T follicular helper cell (primary cell): ENCODE measurements at places on chromosomes 5 and 9.
A peak's percentile ranks its signal among the peaks of the same experiment; 100 is the strongest.

GRCh38 chr9:122445155-122445749, 32.5 kb downstream of the OR1J1 start:
- no peak for DNase-seq

- no peak for DNase-seq
These were observed 242.4 kb downstream of the MED10 start for GRCh38 chr5:6135977-6136376.

GRCh38 chr5:134864707-134865106, 9.5 kb upstream of the TXNDC15 start:
- no peak for DNase-seq

- DNase-seq = no peak
These were observed 116.6 kb downstream of the KLHL3 start for GRCh38 chr5:137619191-137619870.

DNA sequence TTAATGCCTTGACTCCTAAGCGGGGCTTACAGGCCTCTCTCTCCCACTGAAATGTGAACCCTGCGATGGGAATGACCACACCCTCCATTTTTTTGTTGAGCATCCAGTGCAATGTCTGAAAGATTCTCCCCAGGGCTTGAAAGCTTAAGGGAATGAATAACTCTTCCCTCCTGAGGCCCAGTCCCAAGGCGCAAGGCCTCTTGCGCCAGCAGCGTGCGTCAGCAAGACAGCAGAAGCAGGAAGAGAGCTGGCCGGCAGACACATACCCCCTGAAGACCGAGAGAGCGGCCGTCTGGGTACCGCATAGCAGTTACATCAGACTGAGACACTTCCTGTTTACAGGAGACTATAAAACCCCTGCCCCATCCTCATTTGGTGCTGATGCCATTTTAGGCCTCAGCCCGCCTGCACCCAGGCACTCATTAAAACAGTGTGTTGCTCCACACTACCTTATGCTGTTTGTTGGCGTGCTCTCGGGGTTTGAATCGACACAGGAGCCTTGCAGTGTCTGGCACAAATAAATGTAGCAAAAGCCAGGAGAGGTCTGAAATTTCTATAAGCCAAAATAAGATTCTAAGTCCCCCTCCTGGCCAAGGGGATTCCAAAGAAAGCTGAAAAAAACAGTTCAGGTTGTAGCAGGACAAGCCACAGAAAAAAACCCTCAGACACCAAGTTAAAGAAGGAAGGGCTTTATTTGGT, 62.3 kb downstream of the GDNF start:
- DNase-seq = no peak

DNA sequence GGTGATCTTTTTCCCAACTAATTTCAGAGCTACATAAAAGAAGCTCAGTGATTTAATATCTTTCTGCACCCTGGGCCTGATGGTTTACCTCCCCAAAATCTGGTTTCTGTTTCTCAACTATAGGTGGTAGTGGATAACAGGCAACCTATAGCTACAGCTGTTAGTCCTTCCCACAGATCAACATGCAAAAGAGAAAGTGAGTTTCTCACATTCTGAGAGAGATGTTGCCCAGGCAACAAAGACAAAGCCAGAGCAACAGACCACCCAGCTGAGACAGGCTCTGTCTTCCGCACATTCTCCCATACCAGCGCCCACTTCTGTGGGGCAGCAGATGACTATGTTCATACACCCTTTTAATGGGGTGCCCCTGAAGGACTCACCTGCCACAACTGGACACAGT, 40.7 kb upstream of the PPP2R2B start:
- no peak for DNase-seq

DNA sequence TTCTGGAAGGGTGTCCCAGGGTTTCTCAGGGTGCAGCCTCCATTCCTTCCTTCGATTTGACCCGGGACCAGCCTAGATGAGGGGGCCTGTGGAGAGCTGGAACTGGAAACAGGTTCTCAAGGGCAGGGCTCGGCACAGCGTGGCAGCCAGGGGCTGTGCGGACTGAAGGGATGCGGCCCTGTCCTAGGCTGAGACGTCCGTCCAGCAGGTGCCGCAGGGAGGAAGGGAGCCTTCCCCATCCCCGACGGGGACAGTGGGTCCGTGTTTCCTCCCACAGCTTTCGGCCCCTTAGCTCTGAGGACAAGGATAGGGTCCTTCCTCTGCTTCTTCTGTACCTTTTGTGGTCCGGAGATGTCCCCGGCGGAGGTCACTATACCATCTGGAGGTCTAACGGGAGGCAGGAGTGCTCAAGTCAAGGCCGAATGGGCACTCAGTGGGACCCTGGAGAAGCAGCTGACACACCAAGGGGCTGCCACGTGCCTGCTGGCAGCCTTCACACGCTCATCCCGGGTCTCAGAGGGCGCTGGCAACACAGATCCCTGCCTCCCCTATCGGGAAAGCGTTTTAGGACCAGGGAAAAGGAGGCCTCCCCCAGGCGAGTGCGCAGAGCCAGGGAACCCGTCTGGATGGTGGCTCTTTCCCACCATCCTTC, 49.9 kb downstream of the USP20 start:
- no peak for DNase-seq

DNA sequence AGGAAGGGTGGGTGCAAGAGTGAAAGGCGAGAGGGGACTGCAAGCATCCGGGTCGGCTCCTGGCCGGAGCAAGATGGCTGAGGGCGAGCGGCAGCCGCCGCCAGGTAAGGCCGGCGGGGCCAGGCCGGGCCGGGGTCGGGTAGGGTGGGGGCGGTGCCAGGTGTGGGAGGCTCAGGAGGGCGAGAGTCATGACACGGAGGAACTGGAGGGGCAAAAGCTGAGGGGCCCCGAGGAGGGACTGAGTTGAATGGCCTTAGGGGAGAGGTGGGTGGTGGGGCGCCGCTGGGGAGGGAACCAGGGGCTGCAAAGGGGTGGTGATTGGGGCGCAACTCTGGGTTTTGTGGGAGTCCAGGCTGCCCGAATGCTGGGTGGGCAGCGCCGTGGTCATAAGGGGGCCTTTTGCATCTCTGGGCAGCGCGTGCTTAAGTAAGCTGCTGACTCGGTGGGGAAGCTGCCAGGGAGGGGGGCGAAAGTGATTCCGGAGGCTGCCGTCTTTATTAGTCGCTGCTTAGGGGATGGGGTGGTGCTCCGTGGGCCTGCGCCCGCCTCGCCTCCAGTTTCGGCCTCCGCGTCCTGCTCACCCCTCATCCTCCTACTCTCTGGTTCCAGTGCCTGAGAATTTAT, 425 bp downstream of the PTPA start:
- no peak for DNase-seq

GRCh38 chr5:9358961-9359685, 186.8 kb downstream of the SEMA5A start:
- no peak for DNase-seq

DNA sequence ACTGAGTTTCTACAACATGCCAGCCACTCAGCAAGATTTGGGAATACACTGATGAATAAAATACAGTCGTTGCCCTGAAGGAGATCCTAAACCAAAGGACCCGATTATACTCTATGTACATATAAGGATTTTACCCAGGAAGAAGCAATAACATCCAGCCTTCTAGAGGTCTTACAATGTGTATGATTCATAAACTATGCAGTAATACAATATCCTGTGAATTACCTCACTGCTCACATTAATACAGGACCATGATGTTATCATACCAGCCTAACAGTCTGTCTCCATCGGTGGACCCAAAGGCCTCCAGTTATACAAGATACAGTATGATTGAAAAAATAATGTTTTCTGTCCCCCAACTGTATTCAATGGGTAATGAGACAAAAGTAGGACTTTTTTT, 310.5 kb upstream of the TRPM3 start:
- DNase-seq = no peak

- DNase-seq = no peak
These were observed 158.0 kb downstream of the MAPKAP1 start for GRCh38 chr9:125549039-125549438.

DNA sequence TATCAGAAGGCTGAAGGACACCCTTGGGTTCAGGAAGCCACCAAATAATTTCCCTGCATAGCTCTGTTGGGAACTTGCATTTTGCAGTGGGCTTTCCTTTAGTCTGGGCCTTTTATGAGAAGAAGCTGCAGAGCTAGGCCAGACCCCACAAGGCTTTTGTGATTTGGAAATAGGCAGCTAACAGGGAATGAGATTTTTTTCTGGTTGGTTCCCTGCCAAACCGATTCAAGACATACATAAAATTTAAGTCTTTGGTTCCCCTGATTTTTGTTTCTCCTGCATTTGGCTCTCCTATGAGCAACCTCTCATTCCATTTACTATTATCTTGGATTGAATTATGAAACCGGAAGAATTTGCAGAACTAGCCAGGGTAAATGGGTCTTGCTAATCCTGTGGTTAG, 81.5 kb upstream of the PTCH1 start:
- DNase-seq = no peak

GRCh38 chr9:33151601-33152000, 15.5 kb downstream of the B4GALT1 start:
- DNase-seq = no peak

- no peak for DNase-seq
These were observed 32.1 kb upstream of the TCF7 start for GRCh38 chr5:134082264-134082992.

DNA sequence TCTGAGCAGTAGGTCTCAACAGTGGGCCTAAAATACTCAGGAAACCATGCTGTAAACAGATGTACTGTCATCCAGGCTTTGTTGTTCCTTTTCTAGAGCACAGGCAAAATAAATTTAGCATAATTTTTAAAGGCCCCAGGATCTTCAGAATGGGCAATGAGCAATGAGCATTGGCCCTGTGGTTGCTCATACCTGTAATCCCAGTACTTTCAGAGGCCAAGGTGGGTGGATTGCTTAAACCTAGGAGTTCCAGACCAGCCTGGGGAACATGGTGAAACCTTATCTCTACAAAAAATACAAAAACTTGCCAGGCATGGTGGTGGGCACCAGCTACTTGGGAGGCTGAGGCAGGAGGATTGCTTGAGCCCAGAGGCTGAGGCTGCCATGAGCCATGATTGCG, 13.5 kb upstream of the PCBD2 start:
- DNase-seq = no peak

GRCh38 chr5:157487358-157487757, 27.3 kb downstream of the NIPAL4 start:
- DNase-seq = no peak

GRCh38 chr5:180771839-180772238, 30.8 kb downstream of the MGAT1 start:
- DNase-seq = no peak

DNA sequence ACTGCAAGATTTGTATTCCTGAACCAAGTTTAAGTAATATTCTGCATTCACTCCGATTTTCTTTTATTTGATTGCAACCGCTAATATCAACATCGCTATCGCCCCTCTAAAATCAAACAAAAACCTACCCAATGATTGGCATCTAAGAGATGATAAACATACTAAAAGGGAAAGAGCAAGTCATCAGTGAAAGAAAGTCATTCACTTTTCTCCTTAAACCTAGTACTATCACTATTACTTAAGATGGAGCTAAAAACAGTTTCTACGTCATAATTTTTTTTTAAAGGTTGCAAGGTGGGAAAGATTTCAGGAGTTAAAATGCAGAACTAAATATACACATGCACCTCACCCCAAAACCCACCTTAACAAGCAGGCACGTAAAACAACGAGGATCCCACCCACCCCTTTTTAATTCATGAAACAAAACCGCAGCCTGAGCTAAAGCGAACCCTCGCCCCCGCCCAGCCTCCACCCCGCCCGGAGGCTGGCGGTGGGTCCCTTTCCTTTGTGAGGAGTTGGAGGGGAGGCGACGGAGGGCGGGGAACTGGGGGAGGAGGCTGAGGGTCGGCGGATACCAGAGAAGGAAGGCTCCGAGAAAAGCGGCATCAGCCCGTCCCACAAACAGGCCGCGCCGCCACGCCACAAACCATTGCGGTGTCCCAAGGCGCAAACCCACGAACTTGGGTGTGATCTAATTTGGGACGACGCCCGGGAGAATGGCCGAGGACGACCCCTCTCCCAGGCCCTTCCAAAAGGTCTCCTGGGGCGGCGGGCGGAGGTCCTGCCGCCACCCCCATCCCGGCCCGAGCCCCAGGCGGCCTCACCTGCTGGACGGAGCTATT, 861 bp downstream of the UBQLN1 start:
- peak; percentile 43 for DNase-seq

GRCh38 chr5:57466544-57466943, 16.1 kb downstream of the ACTBL2 start:
- DNase-seq = no peak

- no peak for DNase-seq
These were observed 45.8 kb downstream of the KIAA1958 start for GRCh38 chr9:112532427-112532826.

DNA sequence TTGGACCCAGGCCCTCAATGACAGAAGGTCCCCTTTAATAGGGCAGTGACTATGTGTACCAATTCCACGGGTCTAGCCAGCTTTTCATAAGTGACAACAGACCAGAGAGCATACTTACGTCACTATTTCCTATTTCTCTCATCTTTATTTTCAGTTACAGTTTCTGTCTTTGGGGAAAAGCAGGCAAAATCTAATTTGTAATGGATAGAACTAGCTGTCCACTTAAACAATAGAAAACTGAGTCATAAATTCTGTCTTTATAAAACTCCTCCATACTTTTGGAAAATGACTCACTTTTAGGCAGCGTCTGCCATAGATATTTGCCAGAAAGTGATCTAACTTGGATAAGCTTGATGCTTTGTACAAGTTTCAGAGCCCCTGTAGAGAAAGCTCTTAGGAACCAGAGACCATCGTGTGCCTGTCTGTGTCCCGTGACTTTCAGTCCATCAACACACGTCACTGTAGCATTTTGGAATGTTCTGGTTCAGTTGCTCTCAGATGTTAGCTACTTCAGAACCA, 101.9 kb downstream of the F2RL2 start:
- DNase-seq = no peak

- no peak for DNase-seq
These were observed 223.3 kb downstream of the MEF2C start for GRCh38 chr5:88659529-88660263.

DNA sequence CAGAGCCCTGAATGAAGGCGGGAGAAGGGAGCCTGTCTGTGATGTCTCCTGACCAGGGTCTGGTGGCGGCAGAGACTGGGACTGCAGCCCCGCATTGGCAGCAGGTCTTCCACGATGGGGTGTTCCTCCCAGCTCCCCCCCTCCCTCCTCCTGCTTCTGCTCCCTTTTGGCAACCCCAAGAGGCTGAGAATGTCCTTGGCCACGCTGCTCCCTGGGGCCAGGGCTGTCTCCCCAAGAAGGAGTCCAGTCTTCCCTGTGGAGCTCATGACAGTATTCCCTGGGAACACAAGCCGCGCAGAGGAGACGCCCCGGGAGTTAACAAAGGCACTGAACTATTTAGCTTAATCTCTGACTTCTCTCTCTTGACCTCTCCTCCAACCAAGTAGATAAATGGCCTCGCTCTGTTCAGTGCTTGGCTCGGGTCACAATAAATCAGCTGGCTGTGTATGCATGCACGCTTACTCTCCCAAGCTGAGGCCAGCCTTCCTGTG, 84.0 kb upstream of the NEURL1B start:
- no peak for DNase-seq

DNA sequence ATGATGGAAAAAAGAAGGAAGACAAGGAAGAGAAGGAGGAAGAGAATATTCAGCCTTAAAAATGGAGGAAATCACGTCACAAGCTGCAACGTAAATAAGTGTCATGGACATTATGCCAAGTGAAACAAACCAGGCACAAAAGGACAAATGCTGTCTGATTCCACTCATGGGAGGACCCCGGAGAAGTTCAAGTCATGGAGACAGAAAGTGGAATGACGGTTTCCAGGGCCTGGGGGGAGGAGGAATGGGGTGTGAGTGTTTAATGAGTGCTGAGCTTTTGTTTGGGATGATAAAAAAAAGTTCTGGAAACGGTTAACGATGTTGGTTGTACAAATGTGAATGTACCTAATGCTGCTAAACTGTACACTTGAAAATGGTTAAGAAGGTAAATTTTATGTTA, 439.5 kb downstream of the GADD45G start:
- no peak for DNase-seq
